ENCODE measurements at places on chromosomes 1 and 21. TPM values are rescaled to one million over a fixed set of nuclear protein-coding genes. Genes with fewer than 3 reads are reported as not detected.

Gene PPP1R12B
- 1.3 TPM for polyA plus RNA-seq

Gene FPGT
- polyA plus RNA-seq, result 2.3 TPM

Gene TMEM125
- not detected for polyA plus RNA-seq

Gene RIPK4
- polyA plus RNA-seq, result not detected

Gene TNFAIP8L2
- polyA plus RNA-seq, result 104 TPM

Gene ASB17
- polyA plus RNA-seq, result not detected

- DNase-seq, result no peak
Measured at GRCh38 chr21:25115021-25115420, 492.3 kb downstream of the MRPL39 start.

DNA sequence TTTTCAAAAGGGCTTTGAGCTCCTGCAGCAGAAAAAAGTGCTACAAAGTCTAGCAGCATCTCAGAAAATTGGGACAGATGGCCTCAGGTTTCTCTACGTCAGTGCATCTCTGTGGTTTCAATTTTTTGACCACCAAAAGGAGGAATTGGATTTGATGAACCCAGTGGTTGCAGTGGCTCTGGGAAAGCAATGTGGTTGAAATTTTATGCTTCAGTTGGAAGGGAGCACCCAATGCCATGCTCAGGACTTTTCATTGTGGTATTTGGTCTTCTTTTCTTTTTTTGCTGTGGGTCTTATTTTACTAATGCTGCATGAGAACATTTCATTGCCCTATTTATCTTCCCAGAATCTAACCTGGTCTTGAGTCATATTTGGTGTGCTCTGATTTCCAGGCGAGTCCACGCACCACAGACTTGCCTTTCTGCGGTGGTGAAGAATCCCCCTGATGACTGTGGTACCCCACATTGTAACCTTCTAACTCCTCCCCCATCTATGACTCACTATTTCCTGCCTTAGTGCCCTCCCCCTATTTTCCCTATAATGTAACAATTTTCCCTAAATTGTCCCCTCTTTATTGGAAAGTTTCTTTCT, 56.7 kb downstream of the S1PR1 start:
- no peak for DNase-seq

GRCh38 chr21:26437326-26438009, 135.6 kb downstream of the CYYR1 start:
- no peak for DNase-seq

GRCh38 chr1:64502931-64503330, 33.0 kb downstream of the CACHD1 start:
- DNase-seq, result no peak

- no peak for DNase-seq
Measured at GRCh38 chr1:229046251-229046853, 224.6 kb upstream of the RAB4A start.

- no peak for DNase-seq
Measured at GRCh38 chr1:116393792-116394191, 20.7 kb downstream of the ATP1A1 start.

DNA sequence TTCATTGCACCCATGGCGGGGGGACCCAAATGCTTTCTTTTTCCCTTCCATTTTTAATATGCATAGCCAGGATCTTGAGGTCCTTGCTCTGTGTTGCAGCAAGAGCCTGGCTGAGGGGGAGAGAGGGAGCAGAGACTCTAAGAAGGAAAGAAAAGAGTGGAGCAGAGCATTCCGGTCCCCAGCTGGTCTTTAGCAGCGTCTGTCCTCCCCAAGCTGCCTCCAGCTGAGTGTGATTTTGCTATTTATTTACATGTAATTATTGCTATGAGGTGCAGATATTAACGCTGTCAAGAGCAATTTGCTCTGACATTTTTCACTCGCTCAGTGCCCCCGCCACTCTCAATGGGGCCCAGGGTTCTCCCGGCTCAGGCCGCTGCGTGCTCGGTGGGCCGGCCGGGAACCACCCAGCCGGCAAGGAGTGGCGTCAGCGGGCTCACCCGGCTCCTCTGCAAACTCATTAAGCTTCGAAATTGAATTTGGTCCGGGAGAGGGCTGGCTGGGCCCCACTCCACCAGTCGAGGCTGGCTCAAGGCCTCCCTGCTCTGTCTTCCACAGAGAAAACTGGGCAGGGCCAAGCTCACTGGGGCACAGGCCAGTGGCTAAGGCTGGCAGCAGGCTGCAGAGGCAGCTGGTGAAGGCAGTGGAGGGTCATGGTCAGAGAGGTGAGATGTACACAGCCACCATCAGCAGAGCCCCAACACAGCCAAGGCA, 93.2 kb downstream of the PAX7 start:
- DNase-seq, result no peak

DNA sequence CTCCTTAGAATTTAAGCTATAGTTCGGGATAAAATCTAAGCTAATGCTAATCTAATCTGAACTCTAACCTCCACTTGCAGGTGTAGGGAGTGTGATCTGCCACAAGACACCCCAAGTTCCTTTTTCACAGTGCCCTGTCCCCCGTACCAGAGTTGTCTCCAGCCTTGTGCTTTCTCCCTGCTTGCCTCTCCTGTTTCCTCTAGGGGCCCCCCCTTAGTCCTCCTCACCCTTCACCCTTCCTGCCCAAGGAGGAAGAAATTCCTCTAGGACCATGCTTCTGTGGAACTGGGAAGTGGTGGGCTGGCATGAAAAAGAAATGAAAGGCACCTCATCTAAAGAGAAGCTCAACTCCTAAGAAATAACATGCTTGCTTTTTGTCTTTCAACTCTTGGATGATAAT, 50.2 kb upstream of the BCL9 start:
- DNase-seq, result no peak

DNA sequence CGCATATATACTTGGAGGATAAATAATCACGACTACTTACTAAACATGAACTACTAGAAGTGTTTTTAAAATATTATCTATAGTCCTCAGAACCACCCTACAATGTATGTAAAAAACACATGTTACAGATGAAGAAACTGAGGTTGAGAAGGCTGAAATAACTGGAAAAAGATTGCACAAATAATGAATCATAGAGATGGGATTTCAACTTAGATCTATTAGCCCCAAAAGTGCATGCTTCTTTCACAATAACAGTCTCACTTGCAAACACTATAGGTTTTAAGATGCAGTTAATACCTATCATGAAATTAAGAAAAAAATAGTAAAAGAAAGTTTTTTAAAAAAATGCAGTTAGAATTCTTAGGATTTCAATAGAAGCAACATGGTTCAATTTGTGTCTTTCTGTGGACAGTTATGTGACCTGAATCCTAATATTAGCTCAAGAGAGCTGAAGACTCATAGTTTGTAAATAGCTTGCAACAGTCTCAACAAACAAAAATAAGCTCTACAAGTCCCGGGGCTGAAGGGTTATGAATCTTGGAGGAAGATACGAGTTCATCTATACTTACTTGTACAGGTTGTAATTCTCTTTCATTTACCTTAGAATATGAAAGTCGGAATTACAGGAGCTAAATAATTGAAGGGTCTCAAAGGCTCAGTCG, 58.6 kb upstream of the NTPCR start:
- no peak for DNase-seq

DNA sequence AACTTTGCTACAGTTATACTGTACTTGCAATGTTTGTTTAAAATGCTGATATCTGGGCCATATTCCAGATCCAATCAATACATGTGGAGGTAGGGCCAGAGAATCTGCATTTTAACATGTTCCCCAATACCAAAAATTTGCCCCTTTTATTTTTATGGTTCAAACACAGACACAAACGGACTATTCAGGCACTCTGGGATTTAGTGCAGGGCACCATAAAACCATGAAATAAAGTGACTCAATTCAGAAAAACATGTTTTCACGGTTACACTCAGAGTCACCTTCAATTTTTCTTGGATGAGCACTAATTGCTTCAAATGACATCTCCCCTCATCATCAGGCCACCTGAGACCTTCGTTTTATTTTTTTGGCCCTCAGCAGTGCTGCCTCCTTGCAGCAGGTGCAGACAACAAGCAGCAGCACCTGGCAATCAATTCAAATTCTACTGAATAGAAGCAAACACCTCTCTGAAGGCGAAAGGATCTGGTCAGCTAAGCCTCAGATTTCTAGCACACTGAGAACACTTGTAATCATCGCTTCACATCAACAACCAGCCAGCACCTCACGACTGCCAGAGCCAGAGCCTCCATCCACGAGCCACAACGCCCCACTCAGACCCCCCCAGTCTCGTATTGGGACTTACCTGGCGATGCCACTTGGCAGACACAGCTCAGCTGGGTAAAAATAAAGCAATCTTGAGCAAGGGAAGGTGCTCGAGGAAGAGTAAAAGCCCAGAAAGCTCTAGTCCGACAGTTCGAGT, 1.1 kb downstream of the ERO1B start:
- no peak for DNase-seq

GRCh38 chr1:26302733-26303405, 3.6 kb downstream of the UBXN11 start:
- DNase-seq, result no peak

DNA sequence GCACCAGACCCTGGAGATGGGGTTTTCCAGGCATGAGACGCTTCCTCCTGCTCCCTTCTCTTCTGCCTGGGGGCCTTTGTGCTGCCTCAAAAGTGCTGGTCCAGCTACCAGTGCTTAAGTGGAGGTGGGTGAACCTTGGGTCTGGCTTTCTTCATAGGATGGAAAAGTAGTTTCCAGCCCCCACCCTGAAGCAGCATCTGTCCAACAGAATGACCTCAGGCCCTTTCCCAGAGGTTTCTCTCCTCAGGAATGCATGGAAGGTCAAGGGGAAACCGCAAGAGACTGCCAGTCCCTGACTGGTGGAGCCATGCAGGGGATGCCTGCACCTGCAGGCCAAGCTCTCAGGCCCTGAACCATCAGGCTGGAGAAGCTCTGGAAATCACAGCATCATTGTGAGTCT, 63.8 kb downstream of the HMGB4 start:
- no peak for DNase-seq
